BJ (cell line): ENCODE measurements at places on chromosomes 16 and 17.

DNA sequence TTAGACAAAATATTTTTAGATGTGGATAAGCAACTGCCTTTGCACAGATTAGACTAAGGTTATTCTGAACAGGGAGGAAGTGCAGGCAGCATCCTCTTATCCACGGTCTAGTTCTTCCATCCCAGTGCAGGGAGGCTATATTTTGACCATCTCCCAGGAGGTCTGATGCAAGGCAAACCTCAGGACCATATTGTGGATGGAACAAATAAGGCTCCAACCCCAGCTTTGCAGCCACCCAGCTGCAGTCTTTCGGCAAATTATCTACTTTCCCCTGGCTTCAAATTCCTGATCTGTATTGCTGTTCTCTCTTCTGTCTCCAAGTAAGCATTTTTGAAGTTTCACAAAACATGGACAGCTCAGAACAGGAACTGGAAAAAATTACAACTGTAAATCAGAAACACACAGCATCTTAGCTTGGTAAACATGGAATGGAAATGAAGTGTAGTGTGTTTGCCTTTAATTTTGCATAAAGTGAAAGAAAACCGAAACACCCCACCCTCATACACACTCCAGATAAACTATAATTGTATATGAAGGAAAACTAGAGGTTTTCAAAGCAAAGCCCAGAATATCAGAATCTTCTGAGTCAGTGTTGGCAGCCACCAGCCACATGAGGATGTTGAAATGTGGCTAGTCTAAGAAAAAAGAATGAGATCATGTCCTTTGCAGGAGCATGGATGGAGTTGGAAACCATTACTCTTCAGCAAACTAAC, 33.5 kb upstream of the MON1B start:
- DNase-seq, result no peak

- DNase-seq, result peak; percentile 92
Measured at GRCh38 chr17:81393684-81394376, 1.4 kb upstream of the BAHCC1 start.

DNA sequence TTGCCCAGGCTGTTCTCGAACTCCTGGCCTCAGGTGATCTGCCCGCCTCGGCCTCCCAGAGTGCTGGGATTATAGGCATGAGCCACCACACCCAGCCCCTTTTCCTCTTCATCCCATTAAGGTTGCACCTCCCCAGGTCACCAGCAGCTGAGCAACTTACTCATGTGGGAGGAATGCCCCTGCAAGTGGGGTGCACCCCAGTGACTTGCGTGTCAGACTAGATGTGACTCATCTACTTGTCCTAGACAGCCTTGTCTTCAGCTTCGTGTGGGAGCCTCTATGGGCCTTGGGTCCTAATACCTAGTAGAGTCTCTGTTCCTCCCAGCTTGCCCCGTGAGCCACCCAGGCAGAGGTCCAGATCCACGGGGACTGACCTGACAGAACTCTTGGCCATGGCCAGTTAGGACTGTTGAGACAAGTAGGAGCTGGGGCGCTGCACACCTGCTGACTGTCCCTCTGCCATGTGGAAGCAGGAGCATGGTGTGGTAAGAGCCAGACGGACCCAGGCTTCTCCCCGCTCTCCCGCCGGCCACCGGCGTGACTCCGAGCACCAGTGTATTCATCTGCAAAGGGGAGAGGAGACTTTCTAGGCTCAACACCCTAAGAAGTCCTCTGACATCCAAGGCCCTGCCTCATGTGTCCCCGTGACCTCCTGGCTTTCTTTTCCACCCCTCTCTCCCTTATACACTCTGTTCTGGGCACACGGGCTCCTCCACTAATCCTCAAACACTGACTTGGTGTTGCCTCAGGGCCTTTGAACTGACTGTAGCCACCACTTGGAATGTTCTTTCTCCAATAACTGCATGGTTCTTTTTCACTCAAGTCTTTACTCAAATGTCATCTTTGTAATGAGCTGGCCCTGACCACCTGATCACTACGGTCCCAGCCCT, 11.6 kb upstream of the CBX4 start:
- DNase-seq, result no peak

GRCh38 chr16:14300705-14301168, 229.6 kb downstream of the MRTFB start:
- DNase-seq, result no peak
